ENCODE measurements at places on chromosomes 2 and 18.

GRCh38 chr2:197867624-197868023 lies 63.2 kb downstream of the PLCL1 start:
- no peak for DNase-seq

- no peak for DNase-seq
These were observed 130.8 kb downstream of the MAP4K4 start for GRCh38 chr2:101828257-101828656.

DNA sequence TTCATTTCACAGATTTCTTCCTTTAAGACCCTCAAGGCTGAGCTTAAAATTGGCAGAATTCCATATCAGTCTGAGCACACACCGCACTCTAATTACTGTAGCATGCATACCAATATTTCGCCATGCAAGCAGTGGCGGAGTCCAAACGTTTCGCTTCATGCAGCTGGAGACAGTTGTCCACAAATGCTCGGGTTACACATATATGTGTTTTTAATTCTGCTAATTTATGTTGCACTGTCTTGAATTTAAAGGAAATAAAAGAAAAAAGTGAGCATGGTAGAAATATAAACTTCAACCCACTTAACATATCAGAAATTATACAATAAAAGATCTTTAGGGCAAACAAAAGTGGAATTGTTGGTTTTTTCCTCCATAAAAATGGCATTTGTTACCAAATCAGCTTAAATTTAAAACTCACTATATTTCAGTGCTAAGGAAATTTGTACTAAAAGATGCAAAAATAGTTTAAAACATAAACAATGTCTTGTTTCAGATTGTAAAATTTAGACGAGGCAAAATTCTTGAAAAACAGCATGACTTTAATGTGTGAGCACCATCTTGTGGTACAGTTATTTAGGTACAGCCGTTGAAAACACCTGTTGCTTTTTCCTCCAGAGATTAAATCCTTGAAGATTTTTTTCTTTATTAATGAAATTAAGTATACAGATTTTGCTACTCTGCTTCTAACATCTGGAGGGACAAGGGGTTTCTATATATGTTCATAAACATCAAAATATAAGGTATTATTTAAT lies 24.1 kb upstream of the KANSL1L start:
- DNase-seq: no peak

- no peak for DNase-seq
These were observed 111.8 kb downstream of the RAB3GAP1 start for GRCh38 chr2:135163901-135164300.

GRCh38 chr18:45801416-45802004 lies 24.0 kb upstream of the SIGLEC15 start:
- DNase-seq: no peak

- DNase-seq: no peak
These were observed 75.2 kb downstream of the LBH start for GRCh38 chr2:30306522-30306921.

DNA sequence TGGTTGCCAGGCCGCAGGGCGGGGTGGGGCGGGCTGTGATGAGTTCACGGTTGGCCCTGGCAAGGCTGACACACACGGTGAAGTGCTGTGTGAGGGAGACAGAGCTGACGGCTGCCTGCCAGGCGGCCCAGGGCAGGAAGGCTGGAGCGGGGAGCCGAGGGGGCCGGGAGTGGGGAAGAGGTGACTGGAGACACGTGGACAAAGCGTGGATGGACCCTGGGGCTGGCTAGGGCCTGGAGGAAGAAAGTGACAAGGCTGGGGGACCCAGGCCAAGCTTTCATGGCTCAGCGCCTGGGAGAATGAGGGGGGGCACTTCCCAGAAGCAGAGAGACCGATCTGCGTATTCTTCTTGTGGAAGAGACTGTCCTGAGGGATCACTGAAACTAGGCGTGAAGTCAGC lies 123.2 kb downstream of the DYSF start:
- no peak for DNase-seq

GRCh38 chr18:33577685-33578517 lies at the start of gene ASXL3:
Gene ASXL3, plus strand, starts transcription at chr18:33578219. Its CDS starts 413 bp downstream, at chr18:33578632.
- DNase-seq: no peak

DNA sequence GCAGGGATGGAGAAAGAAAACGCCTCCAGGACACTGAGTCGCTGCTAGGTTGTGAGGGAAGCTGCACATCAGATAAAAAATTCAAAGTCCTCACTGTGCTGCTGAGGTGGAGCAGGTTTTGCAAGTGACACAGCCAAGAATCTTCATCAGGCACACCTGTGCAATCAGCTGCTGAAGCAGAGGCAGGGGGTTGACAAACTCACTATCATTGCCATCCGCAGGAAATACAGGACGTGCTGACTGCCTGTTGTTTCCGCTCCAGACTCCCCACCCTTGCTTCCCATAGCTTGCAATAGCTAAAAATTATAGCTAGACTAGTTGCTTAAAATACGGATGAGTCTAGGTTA lies 147.8 kb upstream of the FHL2 start:
- no peak for DNase-seq

DNA sequence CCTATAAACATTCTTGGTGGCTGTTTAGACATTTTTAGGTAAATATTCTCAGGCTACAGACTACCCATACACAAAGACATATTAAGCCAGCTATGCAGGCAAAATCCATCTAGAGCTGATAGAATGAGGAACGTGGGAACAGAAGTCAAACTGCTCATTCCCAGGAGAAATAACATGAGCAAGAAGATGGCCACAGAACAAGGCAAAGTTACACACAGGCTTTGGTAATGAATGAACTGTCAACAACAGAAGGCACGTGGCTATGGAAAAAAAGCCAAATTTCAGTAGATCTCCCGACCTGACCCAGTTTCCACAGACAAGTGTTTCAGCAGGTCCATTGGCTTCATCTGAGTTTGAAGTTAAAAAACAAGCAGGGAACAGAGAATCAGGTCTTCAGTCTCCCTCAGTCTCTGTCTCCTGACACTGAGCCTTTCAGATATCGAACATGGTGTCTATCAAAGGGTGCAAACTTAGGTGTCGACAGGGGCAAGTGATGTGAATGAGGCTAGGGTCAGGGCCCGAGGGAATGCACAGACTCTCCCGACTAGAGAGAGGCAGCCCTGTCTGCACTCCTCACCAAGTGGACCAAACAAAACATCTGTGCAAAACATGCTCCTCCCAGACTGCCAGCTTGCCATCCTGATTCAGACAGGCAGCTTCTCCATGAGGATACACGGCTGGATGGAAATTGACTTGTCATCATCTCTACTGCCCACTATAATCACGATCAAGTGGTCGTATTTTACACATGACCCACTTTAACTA lies 25.9 kb downstream of the SIGLEC15 start:
- no peak for DNase-seq

GRCh38 chr2:44107086-44107740 lies 61.5 kb upstream of the PPM1B start:
- no peak for DNase-seq

GRCh38 chr2:241105641-241106040 lies 3.6 kb upstream of the MTERF4 start:
- no peak for DNase-seq

GRCh38 chr2:171460537-171460936 lies 26.5 kb downstream of the DCAF17 start:
- DNase-seq: no peak

DNA sequence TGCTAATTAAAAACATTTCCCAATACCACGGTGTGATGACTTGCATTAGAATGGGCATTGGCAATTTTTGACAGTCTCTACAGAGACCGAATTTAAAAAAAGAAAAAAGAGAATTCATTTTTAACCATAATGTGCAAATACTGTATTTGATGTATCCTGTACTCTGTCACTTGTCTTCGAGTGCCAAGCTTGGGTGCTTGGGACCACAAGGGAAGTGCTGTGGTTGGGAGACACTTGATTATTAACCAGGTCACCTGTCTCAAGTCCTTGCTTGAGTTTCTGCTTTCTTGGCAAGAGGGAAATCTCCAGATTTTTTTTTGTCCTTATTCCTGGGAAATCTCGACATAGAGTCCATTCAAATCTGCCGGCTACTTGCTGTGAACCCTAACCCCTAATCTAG lies 209.0 kb downstream of the MC4R start:
- DNase-seq: no peak

GRCh38 chr2:121085801-121086200 lies 199.2 kb downstream of the TFCP2L1 start:
- no peak for DNase-seq

Measured in NCI-H226 (cell line).